Left colon (tissue), 2 donors: ENCODE measurements at places on chromosomes 7 and 10.

- DNase-seq, result no peak
Measured at GRCh38 chr7:107277331-107277730, 108.5 kb downstream of the HBP1 start.

DNA sequence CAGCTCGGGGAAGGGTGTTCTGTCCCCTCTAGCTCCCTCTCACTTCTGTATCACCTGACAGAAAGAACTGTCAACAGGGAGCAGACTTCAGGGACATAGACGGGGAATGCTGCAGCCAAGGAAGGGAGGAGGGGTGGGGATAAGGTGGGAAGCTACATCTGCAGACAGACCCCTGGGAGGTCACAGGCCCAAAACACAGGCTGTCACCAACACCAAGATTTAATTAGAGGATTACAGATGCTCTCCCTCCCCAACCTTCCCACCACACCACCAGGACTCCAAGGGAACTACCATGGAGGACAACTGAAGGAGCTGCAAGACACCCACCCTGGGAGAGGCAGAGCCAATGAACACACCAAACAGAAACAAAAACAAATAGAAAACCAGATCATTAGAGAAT, 425.2 kb upstream of the VSTM2A start:
- DNase-seq, result no peak

DNA sequence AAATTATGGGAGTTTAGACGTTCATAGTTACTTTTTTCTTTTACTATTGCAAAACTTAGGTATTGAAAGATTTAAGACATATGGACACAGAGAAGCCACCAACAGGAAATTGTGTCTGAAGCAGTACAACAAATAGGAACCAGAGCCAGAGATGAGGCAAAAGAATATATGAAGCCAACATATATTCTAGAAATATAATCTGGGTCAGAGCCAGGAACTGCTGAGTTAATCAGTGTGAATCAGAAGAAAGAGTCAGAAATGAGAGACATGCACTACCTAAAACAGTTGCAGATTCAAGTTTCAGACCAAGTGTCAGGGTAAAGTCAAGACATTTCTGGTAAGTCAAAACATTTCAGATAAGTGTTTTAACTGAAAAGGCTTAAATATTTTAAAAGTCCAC, 67.7 kb downstream of the DGKB start:
- no peak for DNase-seq

DNA sequence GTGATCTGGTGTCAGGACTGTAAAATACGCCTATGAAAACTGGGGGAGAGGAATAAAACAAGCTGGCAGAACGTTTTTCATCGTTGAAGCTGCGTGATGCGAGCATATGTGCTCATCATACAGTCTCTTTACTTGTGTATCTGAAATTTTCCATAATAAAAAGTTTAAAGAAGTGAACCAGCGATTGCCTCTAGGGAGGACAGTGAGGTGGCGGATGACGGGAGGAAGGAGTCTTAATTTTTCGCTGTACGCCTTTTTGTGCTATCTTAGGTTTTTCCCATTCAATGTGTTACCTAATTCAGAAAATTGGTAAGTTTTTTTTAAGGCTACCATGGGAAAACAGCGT, 891 bp upstream of the WAPL start:
- DNase-seq, result no peak

DNA sequence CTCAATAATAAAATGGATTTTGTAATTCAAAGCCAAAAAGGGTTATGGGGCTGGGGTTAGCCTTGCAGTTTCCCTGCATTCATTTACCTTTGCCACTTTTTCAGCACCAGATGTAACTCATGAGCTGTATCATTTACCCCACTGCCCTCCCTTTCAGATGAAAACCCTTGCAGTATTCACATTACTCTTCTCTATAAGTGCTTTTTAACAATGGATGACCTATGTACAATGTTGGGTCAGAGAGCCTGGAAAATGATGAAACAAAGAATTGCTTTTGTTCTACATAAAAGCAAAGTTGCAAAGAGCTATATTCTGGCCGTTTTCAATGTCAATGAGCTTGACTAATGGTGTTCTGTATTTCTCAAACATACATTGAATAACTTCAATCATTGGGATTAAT, 189.7 kb downstream of the TMEM26 start:
- DNase-seq, result no peak

DNA sequence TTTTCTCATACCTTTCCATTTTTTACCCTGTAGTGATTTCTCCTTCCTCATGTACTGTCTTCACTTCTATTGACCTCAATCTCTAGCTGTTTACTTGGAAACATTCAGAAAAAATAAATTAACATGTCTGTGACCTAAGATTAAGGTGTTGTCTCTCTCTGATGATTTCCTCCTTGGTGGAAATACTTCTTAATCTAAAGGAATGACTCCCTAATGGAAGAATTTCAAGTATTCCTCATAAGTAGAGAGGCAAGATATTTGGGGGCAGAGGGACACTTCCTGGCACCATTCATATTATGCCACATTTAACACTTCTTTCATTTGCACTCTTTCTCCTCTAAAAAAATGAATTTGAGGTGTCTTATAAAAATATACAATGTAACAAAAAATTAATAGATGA, 202.8 kb downstream of the NEBL start:
- no peak for DNase-seq

DNA sequence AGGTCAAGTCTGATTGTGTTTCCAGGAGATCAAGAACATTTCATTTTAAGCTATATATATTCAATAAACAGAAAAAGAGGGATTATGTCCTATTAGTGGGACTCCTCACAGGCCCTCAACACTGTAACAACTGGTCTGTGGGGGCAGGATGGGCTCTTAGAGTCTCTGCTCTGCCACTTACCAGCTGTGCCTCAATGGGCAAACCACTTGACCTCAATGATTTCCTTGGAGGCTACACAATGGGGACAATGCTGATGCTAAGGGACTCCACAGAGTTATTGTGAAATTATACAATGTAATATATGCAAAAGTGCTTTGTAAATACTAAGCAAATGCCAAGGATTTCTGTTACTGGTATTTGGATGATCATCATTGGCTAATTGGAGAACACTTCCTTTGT, 33.2 kb upstream of the MXI1 start:
- DNase-seq, result no peak
